Psoas muscle (tissue), 8 donors: ENCODE measurements at places on chromosomes 3 and 15. TPM values are rescaled to one million over a fixed set of nuclear protein-coding genes. Genes with fewer than 3 reads are reported as not detected.

- DNase-seq, result peak; percentile 47
Measured at GRCh38 chr3:71725271-71725991, at the start of gene EIF4E3. EIF4E3 (minus strand) TSS chr3:71725402; CDS start chr3:71725367, 35 bp downstream.

DNA sequence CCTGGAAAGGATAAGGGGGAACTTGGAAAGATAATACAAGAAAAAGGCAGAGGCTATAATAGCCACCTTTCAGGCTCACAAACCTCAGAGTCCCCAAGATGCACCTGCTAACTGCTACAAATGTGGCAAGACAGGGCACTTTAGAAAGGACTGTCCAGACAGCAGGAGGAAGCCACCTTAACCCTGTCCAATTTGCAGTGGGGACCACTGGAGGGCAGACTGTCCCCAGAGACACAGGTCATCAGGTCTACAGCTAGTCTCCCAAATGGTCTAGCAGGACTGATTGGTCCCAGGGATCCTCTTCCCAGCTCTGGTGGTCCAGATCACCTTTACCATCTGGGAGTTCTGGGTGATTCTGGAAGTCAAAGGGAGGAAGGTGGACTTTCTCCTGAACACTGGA lies 882.5 kb upstream of the GBE1 start:
- DNase-seq, result no peak

DNA sequence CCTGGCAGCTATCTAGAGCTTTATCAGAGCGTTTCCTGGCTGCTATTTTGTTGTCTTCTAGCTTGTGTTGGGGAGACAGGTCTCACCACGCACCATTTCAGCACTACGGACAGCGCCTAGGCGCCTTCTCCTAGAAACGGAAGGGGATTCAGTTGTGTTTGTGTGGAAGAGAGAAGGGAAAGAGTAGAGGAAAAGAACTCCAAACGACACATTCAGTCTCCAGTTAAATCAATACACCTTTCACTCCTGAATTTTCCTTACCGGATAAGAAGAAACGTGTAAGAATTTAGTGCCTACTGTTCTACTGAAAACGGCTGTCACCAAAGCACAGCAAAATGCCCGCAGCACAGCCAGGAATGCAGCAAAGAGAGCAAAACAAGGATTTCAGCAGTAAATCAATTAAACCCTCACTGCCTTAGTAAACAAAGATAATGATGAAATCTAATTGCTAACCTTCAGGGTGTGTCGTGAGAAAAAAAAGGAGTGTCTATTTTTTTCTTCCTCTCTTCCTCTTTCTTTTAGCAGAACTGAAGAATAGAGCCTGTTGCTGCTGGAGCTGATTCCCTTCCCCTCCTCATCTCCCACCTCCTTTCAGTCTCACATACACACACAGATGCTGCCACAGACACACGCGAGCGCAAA lies 412 bp upstream of the CTXN2 start:
- DNase-seq, result peak; percentile 33

DNA sequence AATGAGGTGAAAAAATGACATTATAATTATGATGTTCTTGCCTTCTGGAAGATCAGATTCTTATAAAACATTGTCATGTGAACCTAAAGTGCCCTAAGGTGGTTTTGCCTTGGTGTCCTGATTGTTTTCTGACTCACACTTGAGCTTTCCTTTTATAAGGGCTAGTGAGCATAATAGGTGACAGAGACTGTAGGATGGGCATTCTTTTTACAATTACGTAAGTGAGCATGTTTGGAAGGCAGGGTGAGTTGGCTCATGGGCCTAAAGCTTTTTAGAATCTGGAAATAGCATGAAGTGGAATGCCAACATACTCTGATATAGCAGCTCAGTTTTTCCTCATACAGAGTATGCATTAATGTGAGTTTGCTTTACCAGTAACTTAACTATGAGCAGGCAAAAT lies 41.2 kb downstream of the CRYBG3 start:
- no peak for DNase-seq

The ZNF385D gene
- polyA plus RNA-seq, result 0.55 TPM

DNA sequence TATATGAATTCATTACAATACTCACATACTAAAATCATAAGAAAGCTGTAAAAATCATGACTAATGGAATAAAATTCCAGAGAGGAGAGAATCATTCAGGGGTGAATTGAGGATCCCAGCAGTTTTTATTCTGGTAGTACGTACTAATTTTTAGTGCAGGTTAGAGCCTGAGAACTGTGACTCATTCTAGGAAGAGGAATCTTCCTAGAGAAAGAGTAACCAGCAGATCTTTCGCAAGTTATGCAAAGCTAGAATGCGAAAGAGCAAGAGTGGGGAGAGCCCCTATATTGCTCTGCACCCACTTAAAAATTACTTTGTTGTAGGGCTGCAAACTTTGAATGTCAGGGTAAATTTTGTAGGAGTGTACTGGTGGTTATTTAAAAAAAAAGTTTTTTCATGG lies 303.6 kb upstream of the ARPP21 start:
- DNase-seq, result no peak

GRCh38 chr15:63195569-63196015 lies 6.2 kb downstream of the RAB8B start:
- no peak for DNase-seq

DNA sequence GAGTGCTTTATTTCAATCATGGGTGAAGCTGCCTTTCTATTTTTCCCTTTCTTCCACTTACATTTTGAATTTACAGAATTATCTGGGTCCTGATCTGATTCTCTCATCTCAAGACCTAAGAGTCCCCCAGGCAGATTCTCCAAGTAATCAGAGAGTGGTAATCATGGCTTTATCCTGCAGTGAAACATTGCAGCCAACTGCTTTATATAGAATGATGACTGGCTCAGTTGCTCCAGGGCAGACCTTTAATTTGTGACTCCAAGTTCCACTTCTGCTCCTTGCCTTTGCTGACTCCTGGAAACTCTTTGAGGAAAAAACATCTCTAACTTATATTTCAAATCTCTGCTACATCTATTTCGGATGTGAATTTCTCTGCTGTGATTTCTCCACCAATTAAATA lies 25.5 kb upstream of the NPTN start:
- DNase-seq, result no peak

The GPR62 gene
- 0.04 TPM for polyA plus RNA-seq

- DNase-seq, result no peak
Measured at GRCh38 chr3:115336836-115337235, 189.7 kb upstream of the ZBTB20 start.

GRCh38 chr3:17995769-17996168 lies 253.3 kb upstream of the TBC1D5 start:
- no peak for DNase-seq

DNA sequence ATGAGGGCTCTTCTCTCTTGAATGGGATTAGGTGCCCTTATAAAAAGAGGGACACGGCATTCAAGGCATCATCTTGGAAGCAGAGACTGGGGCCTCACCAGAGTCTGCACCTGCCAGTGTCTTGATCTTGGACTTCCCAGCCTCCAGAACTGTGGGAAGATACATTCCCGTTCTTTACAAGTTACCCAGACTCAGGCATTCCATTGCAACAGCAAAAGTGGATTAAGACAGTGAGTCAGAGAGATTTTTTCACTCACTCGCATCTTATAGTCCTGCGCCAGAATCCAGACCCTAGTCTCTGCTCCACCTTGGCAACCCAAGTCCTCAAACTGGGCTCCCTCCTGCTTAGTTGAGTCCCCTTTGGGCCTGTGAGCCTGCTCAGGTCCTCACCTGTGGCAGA lies 2.7 kb downstream of the LCTL start:
- DNase-seq, result no peak

The GOLGA6L9 gene
- 1.1 TPM for polyA plus RNA-seq

DNA sequence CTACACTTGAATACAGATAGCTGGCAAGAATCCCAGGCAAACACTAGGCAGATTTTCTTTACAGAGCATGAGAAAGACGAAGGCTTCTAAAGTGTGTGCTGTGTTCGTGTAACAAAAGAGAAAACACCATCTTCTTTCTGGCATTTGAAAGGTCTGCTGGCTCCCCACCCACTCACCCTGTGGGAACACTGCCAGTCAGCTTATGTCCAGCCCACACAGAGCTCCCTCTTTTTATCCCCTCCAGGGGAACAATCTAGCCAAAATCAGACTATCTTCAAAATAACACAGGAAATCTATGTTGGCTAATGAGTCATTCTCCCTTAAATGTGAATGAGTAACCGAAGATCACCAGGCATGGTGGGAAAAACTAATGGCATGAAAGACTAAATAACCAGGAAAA lies 45.6 kb upstream of the PAQR5 start:
- DNase-seq, result no peak

DNA sequence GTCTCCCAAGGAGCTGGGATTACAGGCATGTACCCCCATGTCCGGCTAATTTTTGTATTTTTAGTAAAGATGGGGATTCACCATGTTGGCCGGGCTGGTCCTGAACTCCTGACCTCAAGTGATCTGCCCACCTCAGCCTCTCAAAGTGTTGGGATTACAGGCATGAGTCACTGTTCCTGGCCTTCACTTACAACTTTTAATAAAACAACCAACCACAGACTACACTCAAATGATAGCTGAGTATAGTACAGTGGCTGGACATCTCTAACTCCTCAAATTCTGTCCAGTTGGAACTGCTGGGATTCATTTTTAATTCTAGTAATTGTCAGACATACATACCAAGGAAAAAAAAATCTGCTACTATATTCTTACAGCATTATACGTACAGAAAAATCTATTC lies 71.0 kb downstream of the PBRM1 start:
- DNase-seq, result no peak

DNA sequence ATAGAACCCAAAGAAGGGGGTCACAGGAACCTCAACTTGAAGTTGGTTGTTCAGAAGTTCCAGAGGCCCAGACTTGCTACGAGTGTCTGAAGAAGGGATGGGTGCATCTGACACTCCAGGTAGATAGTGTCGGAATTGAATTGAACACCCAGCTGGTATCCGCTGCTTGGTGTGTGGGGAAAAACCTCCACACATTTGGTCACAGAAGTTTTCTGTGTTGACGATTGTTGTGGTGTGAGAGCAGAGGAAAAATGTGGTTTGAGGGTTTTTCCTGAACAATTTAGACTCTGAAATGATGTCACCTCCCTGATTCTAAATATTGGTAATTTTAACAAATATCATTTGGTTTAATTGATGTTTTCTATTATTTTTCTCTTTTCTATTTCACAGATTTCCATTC lies 218.8 kb upstream of the CTNNB1 start:
- no peak for DNase-seq

GRCh38 chr15:51185213-51186159 lies 90.8 kb upstream of the TNFAIP8L3 start:
- no peak for DNase-seq

- DNase-seq, result no peak
Measured at GRCh38 chr3:113771993-113772392, 25.2 kb downstream of the ATP6V1A start.

DNA sequence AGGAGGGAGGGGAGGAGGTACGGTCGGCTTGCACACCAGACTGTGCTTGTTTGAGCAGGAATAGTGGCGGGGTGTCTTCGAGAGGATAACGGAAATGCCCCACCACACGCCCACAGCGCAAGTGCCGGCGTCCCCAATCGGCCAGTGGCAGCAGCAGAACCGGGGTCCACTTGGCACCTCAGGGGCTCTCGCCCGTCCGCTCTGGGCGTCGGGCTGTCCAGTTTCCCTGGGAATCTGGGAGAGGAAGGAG lies 53.7 kb downstream of the CCDC54 start:
- DNase-seq, result no peak

DNA sequence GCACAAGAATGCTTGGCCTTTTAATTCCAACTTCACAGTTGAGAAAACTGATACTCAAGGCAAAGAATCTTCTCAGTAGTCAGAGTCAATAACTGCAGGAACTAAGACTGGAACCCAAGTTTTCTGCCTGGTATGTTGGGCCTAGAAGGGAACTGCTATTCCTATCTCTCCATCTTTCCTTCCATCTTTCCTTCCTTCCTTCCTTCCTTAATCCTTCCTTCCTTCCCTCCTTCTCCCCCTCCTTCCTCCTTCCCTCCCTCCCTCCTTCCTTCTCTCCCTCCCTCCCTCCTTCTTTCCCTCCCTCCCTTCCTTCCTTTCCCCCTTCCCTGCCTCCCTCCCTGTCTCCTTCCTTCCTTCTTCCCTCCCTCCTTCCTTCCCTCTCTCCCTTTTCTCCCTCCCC lies 131.2 kb downstream of the RORA start:
- DNase-seq, result no peak

The TNNC1 gene
- polyA plus RNA-seq, result 7,172 TPM

DNA sequence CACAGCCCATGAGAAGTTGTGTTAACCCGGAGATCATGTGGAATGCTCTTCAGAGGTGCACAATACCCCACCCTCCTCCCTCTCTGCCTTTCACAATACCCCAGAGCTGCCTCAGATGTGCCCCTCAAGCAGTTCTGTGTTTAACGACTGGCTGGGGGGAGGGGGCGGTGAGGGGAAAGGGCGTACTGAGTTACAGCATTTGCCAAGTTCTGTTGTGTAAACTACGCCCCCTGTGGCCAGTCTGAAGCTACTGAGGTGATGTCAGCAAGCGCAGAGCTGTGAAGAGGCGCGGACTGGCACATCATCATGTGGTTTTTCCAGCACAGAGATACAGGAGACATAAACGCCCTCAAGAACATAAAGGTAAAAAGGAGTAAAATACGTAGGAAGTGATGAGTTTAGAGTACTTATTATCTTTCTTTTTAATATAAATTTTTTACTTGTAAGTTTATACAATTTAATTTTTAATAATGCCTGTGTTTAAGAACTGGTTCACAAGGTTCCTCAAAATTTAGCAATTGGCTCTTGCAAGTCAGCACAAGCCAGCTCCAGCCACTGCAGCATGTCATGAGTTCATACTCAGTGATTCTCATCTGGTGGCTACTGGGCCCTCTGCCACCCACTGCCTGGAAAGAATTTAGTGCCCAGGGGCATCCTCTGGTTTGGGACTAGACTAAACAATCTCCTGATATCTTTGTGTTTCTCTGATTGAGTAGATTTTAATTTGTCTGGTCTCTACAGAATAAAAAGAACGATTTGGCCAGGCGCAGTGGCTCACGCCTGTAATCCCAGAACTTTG lies 1.7 kb downstream of the EPB42 start:
- no peak for DNase-seq

GRCh38 chr15:84747416-84748273 lies 747 bp upstream of the ZNF592 start:
- DNase-seq, result peak; percentile 85

GRCh38 chr3:26625187-26625586 lies 2.6 kb downstream of the LRRC3B start:
- no peak for DNase-seq

The TIMP4 gene
- 19.8 TPM for polyA plus RNA-seq

GRCh38 chr15:101490408-101490891 lies 943 bp upstream of the PCSK6 start:
- DNase-seq, result no peak

DNA sequence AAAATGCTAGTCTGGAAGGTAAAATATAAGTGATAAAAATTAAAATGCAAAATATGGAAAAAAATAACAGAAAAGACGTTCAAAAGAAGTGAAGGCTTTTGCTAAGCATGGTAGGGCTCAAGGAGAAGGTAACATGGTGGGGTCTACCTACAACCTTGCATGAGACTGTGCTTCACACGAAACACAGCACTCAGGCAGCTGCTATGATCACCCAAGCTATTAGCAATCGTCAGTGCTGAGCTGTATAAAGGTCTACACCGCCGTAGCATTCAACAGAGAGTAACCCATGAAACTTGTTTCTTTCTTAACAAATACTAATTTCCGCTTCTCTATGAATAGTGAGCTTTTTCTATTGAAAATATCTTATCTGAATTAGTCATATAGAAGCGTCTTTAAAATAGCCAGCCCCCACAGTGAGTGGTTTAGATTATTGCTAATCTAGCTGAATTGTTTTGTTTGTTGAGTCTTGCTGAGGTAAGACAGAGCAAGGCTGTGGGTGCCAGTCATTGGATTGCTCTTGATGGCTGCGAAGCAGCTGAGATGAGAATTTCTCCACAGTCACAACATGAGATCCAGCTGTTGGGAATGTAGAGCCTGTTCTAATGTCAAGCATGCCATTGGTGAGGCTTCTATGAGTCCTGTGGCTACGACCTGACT lies 230.0 kb downstream of the KLF13 start:
- DNase-seq, result no peak
